Kidney tubule cell (primary cell): ENCODE measurements at places on chromosomes 1 and 21.
A peak's percentile ranks its signal among the peaks of the same experiment; 100 is the strongest.

- no peak for DNase-seq
These were observed 17.2 kb upstream of the C2CD2 start for GRCh38 chr21:41970751-41971653.

DNA sequence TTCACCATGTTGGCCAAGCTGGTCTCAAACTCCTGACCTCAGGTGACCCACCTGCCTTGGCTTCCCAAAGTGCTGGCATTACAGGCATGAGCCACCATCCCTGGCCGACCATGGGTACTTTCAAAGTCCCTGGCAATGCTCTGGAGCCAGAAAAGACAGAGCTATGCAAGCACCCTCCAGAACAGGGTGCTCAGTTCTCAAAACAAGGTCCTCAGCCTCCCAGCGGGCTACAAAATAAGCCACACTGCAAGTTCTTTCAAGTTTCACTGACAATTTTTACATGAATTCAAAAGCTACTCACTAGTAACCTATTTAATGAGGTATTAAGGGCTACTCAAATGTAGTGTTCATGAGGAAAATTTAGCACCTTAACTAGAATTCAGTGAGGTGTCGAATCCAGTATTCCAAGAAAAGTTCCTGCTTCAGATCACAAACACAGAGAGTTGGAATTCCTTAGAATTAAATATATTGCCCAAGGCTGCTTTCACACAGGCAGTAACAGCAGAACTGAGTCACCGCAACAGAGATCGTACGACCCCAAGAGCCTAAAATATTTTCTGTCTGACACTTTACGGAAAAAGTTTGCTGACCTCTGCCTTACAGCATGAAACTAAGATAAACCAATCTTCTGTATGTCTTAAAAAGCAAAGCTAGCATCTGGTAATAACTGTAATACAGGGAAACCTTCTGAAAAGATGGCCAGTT lies 60.7 kb downstream of the HSF2BP start:
- peak; percentile 39 for DNase-seq

DNA sequence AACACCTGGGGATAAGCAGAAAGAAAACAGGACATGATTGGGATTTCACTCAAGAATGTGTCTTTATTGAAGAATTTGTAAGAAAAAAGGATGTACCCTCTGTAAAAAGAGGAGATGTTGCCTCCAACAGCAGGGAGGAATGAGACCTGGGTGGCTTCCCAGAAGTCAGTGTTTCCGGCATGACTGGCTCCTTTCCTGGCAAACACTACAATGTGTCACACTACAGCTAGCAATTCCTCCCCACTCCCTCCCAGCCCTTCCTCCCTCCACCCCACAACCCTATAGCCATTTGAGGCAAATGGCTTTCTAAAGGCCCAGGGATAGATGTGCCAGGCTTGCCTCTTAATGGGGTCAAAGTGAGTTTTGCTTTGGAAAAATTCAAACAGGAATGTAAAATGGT lies 11.5 kb upstream of the COL8A2 start:
- DNase-seq: peak; percentile 59

- DNase-seq: no peak
These were observed 81.8 kb downstream of the KIAA0319L start for GRCh38 chr1:35475356-35475755.

DNA sequence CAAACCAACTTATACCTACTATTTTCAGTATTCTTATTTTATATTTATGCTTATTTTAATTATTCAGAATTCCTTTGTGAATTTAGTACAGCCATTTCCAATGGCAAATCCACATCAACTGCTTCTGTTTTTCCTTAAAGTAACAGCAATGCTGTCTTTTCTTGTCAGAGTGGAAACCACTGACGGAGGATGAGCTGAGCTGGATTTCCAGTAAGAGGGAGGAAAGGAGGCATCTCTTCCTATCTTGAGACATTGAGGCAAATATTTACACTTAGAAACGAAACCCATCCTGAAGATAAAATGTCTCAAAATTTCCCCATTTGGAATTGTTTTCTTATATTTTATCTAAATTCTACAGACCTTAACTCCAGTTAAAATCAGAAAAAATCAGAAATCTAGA lies 66.1 kb upstream of the SLC44A3 start:
- no peak for DNase-seq

- DNase-seq: no peak
These were observed 106.4 kb upstream of the PBX1 start for GRCh38 chr1:164452549-164452948.

DNA sequence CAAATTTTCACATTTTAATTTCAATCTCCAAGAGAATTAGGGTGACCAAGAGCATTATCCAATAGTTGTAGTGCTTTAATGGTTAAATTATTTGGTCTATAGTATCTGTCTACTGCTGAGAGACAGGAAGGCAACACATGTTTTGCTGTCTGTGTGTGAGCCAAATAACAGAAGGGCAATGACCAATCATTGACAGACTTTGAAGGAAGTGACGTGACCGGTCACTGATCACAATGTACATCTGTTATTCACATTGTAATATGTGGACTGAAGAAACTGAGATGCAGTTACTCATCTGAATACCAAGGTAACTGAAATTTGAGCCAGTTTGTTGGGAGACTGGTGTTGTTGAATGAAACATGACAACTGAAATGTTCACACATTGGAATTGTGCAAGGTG lies 196.7 kb downstream of the LRRC40 start:
- peak; percentile 57 for DNase-seq

DNA sequence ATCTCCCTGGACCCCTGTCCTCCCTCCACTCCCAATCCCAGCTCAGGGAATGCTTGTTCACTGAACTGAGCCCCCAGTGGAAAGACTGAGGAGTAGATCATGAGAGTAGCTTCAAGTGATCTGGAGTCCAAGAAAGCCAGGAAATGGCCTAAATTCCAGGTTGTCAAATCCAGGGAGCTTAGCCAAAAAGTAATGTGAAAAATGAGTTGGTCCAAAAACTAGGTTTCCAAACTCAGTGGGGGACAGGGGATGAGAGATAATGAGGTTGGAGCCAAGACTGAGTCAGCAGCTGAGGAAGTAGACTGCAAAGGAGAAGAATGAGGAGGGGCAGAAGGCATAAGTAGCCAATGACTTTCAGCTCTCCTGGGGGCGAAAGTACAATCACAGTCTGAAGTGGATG lies 284.1 kb upstream of the BEND5 start:
- peak; percentile 90 for DNase-seq

GRCh38 chr1:54583871-54584270 lies 35.8 kb downstream of the ACOT11 start:
- no peak for DNase-seq

DNA sequence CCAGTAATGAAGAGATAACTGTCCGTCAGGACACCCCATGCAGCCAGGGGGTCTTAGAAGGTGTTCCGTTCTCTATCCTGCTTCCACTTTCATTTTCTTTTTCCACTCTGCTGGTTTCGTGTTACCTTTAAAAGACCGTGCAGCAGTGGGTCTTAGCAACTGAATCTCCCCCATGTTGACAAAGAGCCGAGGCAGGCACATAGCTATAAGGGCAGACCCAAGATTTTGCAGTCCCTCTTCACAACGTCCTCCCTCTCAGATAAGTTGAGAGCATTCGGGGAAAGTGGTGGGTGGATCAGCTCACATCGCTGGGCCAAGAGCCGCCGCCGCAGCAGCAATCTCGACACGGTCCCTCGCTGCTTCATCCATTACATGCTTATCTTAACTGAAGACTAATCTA lies 355.5 kb downstream of the LMO4 start:
- DNase-seq: peak; percentile 49
